ENCODE measurements at places on chromosomes 16 and 17. TPM values are rescaled to one million over a fixed set of nuclear protein-coding genes. Genes with fewer than 3 reads are reported as not detected.

- DNase-seq, result peak; percentile 38
- peaks cover 15% of the 10 kb centered on the region for H3K4me1 ChIP-seq
- H3K36me3 ChIP-seq, result no peaks in the 10 kb centered on the region
- H3K4me3 ChIP-seq, result peak overlapping the region; percentile 65
Measured at GRCh38 chr17:82031885-82032627, 578 bp downstream of the RAC3 start.

- H3K27me3 ChIP-seq, result no peaks in the 10 kb centered on the region
- peak; percentile 84 for DNase-seq
- no peaks in the 10 kb centered on the region for H3K4me1 ChIP-seq
- H3K36me3 ChIP-seq, result no peaks in the 10 kb centered on the region
Measured at GRCh38 chr17:75845058-75845711, 981 bp upstream of the UNC13D start.

- H3K4me1 ChIP-seq, result peaks cover 5% of the 10 kb centered on the region
- no peak overlapping the region for H3K4me3 ChIP-seq
- H3K36me3 ChIP-seq, result no peaks in the 10 kb centered on the region
- DNase-seq, result no peak
Measured at GRCh38 chr16:83270061-83270460, 537.7 kb upstream of the HSBP1 start.

Gene CCL1
- total RNA-seq, result not detected

- no peaks in the 10 kb centered on the region for H3K36me3 ChIP-seq
- no peak overlapping the region for H3K4me3 ChIP-seq
- peaks cover 44% of the 10 kb centered on the region for H3K4me1 ChIP-seq
- H3K27me3 ChIP-seq, result no peaks in the 10 kb centered on the region
- no peak overlapping the region for H3K27ac ChIP-seq
- DNase-seq, result peak; percentile 38
Measured at GRCh38 chr17:57604771-57605674, 140.1 kb downstream of the CCDC182 start.

Gene MPO
- total RNA-seq, result not detected
